NCI-H226 (cell line): ENCODE measurements at places on chromosomes 5 and 9.

- DNase-seq = no peak
These were observed 1.3 kb downstream of the OR2S2 start for GRCh38 chr9:35956651-35957050.

DNA sequence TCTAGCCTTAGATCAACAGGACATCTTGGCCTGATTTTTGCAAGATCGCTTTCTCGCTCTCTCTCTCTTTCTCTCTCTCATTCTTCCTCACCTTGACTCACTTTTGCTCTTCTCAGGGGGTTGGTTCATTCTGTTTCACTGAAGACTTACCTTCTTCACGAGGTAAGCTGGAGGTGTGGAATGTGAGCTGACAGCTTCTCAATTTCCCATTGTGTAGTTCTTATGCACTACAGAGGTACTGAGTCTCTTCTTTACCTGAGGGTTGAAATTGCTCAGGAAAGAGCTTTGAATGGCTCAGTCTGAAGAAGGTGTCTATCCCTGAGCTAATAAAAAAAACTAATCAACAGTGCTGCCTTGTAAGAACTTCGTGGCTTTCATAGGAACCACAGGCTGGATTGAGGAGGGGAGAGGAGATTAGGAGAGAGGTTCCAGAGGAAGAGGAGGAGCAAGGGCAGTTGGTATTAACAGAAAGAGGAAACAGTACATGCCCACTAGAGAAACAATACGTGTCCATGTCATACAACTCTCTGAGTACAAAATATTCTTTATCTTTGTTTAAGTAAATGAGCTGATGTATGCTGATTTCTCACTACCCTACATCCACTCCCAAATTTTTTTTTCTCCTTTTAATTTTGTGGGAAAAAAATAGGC, 192.2 kb downstream of the TMEM167A start:
- no peak for DNase-seq

- DNase-seq = peak; percentile 88
These were observed 12.0 kb upstream of the GNPDA1 start for GRCh38 chr5:142024771-142025304.

- no peak for DNase-seq
These were observed 157.5 kb downstream of the MEF2C start for GRCh38 chr5:88725454-88725853.

GRCh38 chr5:93929131-93929530, 187.7 kb upstream of the POU5F2 start:
- peak; percentile 6 for DNase-seq

GRCh38 chr5:134964359-134965270, 3.1 kb upstream of the CATSPER3 start:
- no peak for DNase-seq

DNA sequence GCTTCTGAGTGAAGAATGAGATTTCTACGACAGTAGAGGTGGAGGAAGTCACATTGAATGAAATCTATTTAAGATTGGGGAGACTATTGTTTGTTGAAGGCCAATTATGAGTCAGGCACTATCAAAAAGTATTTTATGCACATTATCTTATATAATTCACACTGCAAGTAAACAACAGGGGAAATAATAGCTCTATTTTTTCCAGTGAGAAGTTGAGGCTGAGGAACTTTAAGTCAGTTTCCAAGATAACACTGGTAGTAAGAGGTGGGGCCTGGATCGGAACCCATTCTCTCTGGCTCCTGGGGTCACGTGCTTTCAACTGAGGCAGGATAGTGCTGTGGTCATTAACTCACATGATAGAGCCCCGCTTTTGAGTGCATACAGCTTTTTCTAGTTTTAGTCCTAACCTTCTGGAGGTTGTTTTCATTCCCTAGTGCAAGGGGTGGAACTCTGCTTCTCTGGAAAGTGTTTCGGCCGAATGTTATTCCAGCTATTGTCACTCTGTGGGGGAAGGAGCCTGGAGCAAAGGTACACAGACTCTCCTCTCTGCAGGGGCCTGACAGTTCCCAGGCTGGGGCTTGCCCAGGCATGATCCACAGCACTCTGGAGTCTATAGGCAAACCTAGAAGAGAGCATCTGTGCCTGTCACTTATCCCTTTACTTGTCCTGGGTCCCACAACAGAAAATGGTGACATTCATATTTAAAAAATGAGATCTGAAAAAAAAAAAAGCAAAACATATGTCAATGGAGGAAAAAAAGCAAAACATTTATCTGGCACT, 352.4 kb upstream of the ACTBL2 start:
- no peak for DNase-seq

- no peak for DNase-seq
These were observed 19.2 kb downstream of the PRRC1 start for GRCh38 chr5:127536687-127537086.
